ENCODE measurements at places on chromosomes 11 and 22.

DNA sequence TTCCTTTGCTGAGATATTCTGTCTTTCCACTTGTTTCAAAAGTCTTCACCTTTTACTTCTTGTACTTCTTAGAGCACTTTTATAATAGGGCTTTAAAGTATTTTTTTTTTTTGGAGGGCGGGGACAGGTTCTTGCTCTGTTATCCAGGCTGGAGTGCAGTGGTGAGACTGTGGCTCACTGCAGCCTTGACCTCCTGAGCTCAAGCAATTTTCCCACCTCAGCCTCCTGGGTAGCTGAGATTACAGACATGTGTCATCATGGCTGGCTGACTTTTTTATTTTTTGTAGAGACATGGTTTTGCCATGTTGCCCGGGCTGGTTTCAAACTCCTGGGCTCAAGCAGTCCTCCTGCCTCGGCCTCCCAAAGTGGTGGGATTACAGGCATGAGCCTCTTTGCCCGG is 57.9 kb downstream of the DYNC2H1 start:
- DNase-seq = no peak

- DNase-seq = no peak
Observed at GRCh38 chr11:65274735-65275682, 13.2 kb downstream of the POLA2 start.

GRCh38 chr11:134385774-134386565 is 26.1 kb downstream of the B3GAT1 start:
- DNase-seq = no peak

- no peak for DNase-seq
Observed at GRCh38 chr11:77457340-77457739, 16.6 kb downstream of the PAK1 start.

GRCh38 chr11:1499899-1500298 is 13.3 kb upstream of the MOB2 start:
- DNase-seq = no peak

Measured in activated T-helper 1 cell treated with anti-CD3 and anti-CD28 coated beads, Interleukin-2, amount 50 U/mL, for 16 hours (primary cell).